GM04504 (cell line): ENCODE measurements at places on chromosomes 11 and 22.

GRCh38 chr11:61775106-61775505 lies 17.3 kb downstream of the TMEM258 start:
- no peak for DNase-seq

GRCh38 chr11:86243396-86243795 lies 1.2 kb upstream of the EED start:
- DNase-seq = no peak

GRCh38 chr11:84480131-84480530 lies 1147.0 kb downstream of the DLG2 start:
- no peak for DNase-seq

DNA sequence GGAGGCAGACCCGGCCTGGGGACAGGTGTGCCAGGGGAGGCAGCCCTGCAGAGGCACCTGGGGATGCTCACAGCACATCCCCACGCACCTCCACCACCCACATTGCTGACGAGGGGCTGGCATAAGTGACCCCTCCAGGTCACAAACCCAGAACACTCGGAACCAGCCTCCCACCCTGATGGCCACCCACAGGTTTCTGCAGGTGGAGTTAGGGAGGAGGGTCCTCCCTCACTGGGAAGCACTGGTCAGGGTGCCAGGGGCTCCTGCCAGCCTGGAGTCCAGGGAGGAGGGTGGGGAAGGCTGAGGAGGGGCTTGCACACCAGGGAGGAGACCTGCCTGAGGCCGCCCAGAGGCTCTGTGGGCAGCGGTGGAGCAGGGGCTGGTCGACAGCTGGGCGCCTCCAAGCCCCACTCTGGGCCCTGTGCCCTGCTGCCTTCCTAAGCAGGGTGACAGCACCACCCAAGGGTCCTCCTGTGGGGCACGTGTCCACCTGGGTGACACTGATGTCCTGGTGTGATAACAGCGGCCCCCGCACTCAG lies 51.0 kb upstream of the CARS1 start:
- no peak for DNase-seq

DNA sequence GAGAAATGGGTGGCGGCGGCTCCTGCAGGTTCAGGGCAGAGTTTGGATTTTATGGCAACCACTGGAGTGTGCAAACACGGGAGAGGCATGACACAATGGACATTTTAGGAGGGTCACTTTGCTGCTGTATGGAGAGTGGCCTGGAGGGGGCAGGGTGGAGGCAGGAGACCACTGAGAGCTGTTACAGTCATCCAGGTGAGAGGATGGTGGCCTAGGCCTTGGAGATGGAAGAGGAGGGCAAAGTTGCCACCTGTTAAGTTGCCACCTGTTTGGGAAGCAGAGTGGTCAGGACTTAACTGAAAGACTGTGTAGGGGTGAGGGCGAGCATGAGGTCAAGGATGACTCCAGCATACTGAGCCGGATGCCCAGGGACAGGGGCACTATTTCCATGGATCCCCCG lies 2.3 kb upstream of the RAD9A start:
- DNase-seq = no peak

DNA sequence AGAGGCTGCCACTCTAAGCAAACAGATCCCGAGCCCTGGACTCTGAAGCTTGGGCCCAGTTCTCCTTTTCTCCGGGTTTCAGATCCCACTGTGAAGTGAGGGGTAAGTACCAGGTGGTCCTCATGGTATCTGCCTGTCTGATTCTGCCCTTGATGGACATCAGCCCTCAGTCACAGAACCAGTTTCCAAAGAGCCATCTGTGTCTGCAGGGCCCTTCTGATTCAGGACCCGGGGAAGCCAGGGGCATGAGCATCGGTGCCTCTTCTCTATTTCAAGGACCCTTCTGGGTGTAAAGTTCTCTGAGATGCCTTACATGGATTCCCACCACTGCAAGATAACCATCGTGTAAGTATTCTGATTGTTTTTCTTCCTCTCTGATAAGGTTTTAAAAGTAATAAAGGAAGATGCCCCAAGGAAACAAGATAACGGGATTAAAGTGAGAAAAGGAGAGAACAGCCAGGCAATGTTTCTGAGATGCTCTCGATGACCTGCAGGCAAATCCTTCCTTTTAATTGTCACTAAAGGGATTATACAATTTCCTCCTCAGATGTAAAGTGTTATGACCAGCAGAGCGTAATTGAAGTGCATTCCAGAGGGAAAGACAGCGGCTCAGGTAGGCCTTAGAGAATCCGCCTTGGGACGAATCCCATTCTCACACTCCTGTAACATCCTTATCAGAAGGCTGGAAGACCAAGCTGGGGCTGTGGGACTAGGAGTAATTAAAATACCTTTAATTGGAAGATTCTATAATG lies 924.3 kb downstream of the TBC1D22A start:
- no peak for DNase-seq

DNA sequence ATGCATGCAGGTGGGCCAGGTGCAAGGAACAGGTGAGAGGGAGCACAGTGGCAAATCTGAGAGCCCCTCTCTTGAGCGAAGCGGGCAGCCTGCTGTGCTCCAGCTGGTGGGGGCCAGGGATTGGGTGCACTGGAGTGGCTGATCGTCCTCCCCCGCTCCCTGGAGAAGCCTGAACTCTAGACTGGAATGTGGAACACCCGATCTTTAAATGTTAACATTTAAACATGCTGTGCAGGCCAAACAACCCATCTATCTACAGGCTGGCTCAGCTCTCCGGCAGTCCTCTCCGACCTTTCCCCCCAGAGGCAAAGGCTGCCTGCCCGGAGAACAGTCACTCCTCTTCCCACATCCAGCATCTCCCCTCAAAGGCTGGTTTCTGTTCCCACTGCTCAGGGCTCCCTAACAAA lies 5.1 kb downstream of the MRGPRF start:
- no peak for DNase-seq

DNA sequence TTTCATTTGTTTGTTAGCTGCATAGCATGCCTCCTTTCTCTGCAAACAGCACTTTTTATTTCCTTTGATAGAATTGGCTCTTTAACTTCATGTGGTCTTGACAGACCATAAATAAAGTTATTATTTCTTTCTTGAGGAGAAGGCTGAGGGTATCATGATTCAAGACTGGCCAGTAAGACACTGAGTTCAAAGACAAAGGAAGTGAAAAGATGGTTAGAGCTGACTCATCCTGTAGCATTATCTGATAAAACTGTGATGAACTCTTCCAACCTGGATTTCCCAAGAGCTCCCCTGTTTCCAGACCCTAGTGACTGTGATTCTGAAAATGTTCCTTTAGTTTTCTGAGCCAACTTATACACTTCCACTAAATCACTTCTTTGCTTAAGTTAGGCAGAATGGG lies 179.3 kb upstream of the FAT3 start:
- DNase-seq = no peak

- DNase-seq = peak; percentile 6
Observed at GRCh38 chr11:29534836-29535235, 482.0 kb downstream of the KCNA4 start.

DNA sequence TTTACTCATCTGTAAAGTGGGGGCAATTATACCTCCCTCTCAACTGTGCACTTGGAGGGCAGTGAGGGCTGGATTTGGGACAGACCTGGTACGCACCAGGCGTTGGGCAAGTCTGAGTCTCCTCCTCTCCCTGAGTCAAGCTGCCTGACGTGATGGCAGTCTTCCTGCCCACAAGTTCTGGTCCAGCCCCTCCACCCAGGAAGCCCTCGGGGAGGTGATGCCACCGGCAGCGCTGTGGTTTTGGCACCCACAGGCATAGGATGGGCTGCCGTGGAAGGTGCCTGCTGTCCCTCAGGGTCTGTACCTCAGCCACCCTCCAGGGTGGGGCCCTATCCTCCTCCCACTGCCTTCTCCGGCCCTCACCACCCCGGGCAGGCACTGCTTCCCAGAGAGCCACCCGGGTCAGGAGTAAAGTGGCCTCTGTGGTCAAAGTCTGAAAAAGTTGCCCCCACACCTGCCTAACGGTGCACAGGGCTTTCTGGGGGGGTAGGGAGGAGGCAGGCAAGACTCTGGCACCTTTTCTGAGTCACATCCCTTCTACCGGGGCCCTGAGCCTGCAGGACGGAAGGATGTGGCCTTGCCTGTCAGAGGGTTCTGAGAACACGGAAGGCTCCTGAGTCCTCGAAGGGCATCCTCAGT lies 6.5 kb upstream of the APOBEC3H start:
- no peak for DNase-seq

GRCh38 chr11:96257972-96258934 lies 84.7 kb downstream of the MAML2 start:
- DNase-seq = no peak

- no peak for DNase-seq
Observed at GRCh38 chr11:101866619-101867491, 48.0 kb upstream of the CEP126 start.

DNA sequence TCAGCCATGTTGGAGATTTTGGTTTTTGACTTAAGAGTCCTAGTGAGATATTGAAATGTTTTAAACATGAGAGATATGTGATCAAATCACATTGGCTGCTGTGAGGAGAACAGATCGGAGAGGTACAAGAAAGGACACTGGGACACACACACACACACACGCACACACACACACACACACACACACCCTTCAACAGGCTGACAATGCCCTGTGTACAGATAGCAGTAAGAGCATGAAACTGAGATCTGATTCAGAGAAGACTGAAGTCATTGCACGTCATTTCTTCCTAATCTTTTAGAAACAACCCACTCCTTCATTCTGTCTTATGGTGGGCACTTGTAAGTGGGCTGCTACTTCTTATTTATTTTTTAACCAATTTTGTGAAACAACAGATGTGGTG lies 200.5 kb upstream of the E2F8 start:
- no peak for DNase-seq

- DNase-seq = no peak
Observed at GRCh38 chr22:23772649-23773473, at the start of gene MMP11. Gene MMP11 (plus strand): TSS chr22:23772849. CDS start chr22:23772871, 22 bp downstream.

GRCh38 chr22:35435201-35435740 lies 35.3 kb downstream of the MCM5 start:
- no peak for DNase-seq

GRCh38 chr11:69773626-69774353 lies 1.4 kb downstream of the FGF4 start:
- DNase-seq = no peak

- no peak for DNase-seq
Observed at GRCh38 chr11:73381589-73381988, 5.4 kb downstream of the RELT start.

- no peak for DNase-seq
Observed at GRCh38 chr11:114265122-114265878, 30.9 kb upstream of the NNMT start.

DNA sequence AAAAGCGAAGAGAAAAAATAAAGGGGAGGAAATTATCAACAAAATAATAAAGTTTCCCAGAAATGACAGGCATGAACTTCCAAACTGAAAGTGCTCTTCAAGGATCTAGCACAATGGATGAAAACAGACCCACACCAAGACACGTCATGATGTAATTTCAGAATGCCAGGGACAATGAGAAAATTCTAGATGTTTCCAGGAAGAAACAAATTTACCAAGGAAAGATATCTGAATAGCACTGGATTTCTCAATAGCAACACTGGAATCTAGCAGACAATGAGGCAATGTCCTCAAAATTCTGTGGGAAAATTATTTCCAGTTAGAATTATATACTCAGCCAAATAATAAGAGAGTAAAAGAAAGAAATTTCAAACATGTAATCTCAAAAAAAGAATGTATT lies 46.0 kb downstream of the DENND5A start:
- DNase-seq = peak; percentile 44

- DNase-seq = peak; percentile 35
Observed at GRCh38 chr11:62489204-62489603, 57.4 kb downstream of the AHNAK start.

- no peak for DNase-seq
Observed at GRCh38 chr11:121070951-121071845, 29.8 kb upstream of the TECTA start.

- DNase-seq = no peak
Observed at GRCh38 chr22:48651981-48652538, 1175.6 kb downstream of the BRD1 start.

DNA sequence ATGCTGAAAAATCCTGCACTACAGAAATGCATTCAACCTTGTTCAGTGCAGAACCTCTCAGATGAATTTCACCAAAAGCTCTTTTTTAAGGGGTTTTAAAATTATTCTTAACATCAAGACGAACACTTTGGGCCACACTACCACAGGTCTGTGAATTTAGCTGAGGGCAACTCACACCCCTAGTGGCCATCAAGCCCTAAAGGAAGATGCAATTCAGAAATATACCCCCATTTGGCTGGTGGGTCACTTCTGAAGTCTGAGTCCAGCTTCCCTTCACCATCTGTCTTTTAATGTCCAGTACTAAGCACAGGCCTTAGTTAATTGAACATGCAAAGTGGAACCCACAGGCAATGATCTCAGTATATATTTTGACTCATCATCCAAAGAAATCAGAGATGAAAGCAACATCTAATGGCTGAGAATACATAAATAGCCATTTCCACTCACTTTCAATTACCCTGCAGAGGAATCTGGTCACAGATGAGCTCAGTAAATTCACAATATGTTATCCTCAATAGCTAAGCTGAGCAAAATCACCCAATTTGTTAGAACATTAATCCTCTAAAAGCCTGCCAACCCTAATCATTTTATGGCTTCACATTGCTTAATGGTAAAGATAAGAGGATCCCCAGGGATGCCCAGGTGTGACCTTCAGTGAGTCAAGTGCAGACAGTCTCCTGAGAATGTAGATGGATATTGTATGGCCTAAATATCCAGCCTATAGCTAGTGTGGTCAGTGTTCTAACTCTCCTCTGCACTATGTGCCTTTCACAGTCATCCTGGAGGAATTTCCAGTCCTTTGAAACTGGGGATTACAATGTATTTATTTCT lies 50.3 kb downstream of the FAM76B start:
- no peak for DNase-seq

GRCh38 chr22:43179146-43179910 lies 7.6 kb downstream of the TTLL12 start:
- DNase-seq = no peak
